ENCODE measurements at places on chromosomes 16 and 17.

- no peak for DNase-seq
Observed at GRCh38 chr17:27490391-27490790, 34.1 kb downstream of the KSR1 start.

DNA sequence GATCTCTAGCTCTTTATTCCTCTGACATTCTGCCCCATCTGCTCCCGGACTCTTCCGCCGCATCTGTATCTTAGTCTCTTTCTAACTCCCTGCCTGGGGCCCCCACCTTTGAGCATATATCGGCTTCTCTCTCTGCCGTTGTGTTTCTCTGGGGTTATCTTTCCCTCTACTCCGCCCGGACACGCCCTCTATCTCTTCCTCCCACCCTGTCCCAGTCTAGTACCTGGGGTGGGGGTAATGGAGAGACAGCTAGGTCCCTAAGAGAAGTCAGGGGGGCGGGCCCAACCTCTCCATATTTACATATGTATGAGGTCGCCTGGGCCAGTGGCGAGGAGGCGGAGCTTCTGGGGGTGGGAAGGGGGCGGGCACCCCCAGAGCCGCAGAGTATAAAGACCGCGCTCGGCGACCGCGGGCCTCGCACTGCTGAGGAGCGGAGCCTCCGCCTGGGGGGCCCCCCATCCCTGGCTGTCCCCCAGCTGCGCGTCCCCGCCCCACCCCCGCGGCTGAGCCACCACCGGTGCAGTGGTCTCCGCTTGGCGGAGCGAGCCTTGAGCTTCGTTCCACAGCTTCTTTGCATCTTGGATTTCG is at the start of gene ATP1B2:
Gene ATP1B2, plus strand, starts transcription at position 418 of the 588 bp plus-strand sequence. CDS start 593 bp downstream, outside the sequence.
- peak; percentile 8 for DNase-seq

DNA sequence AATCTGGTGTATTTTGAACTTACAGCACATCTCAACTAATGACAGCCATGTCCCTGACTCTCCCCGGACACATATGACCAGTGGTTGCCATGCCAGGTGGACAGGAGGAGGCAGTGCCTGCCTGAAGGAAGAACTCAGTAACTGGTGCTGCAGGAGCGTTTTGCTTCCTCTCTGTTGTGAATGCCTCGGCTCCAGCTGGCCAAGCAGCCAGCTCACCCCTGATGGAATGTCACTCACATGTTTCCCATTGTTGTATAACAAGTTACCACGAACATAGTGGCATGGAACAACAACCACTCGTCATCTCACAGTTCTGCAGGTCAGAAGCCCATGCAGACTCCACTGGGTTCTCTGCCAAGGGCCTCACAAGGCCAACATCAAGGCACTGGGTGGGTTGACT is 20.1 kb upstream of the IRF8 start:
- DNase-seq = peak; percentile 55

- no peak for DNase-seq
Observed at GRCh38 chr17:19313746-19314651, 48.5 kb downstream of the B9D1 start.

DNA sequence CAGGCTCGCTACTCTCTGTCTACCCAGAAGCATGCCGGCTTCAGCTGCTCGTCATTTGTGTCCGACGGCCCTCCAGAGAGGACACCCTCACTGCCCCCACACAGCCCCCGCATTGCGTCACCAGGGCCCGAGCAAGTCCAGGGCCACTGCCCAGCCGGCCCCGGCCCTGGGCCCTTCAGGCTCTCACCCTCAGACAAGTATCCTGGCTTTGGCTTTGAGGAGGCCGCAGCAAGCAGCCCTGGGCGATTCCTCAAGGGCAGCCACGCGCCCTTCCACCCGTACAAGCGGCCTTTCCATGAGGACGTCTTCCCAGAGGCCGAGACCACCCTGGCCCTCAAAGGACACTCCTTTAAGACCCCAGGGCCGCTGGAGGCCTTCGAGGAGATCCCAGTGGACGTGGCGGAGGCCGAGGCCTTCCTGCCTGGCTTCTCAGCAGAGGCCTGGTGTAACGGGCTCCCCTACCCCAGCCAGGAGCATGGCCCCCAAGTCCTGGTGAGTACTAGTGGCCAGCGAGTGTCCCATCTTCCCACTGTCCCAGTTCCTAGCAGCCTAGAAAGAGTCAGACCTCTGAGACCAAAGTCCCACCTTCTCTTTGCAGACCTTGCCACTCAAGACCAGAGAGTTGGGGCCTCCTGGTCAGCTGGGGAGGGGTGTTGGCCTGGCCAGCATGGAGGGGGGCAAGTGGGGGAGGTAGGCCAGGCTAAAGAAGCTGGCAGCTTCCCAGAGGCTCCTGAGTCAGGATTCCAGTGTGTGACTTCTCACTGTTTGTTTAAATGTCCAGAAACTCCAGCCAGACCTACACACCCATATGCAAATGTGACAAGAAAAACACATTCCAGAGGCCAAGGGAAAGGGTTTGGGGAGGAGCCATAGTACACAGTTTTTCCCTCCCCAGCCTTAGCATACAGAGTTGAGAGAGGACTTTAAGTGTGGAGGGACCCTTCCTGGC is 18.6 kb downstream of the FOXN1 start:
- DNase-seq = peak; percentile 82

GRCh38 chr17:82231562-82232321 is 2.9 kb downstream of the SLC16A3 start:
- DNase-seq = no peak

GRCh38 chr17:1096215-1096614 is 83.6 kb downstream of the ABR start:
- no peak for DNase-seq

GRCh38 chr17:76248013-76248782 is 7.9 kb upstream of the RNF157 start:
- no peak for DNase-seq

GRCh38 chr16:86910161-86910769 is 331.9 kb downstream of the FOXL1 start:
- no peak for DNase-seq

DNA sequence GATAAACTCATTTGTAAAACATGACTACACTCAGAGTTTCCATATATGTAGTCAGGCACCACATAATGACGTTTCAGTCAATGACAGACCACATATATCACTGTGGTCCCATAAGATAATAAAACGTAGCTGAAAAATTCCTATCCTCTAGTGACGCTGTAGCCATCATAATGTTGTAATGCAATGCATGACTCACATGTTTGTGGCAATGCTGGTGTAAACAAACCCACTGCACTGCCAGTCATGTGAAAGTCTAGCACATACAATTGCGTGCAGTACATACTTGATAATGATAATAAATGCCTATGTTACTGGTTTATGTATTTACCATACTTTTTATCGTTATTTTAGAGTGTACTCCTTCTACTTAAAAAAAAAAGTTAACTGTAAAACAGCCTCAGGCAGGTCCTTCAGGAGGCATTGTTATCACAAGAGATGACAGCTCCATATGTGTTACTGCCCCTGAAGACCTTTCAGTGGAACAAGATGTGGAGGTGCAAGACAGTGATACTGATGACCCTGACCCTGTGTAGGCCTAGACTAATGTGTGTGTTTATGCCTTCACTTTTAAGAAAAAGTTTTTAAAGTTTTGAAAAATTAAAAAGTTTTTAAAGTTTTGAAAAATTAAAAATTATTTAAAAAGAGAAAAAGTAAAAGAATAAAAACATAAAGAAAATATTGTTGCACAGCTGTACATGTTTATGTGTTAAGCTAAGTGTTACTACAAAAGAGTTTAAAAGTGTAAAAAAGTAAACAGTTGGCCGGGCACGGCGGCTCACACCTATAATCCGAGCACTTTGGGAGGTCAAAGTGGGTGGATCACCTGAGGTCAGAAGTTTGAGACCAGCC is 9.0 kb downstream of the STAT5B start:
- DNase-seq = peak; percentile 31

GRCh38 chr16:86337138-86337537 is 173.2 kb upstream of the FOXF1 start:
- DNase-seq = no peak

DNA sequence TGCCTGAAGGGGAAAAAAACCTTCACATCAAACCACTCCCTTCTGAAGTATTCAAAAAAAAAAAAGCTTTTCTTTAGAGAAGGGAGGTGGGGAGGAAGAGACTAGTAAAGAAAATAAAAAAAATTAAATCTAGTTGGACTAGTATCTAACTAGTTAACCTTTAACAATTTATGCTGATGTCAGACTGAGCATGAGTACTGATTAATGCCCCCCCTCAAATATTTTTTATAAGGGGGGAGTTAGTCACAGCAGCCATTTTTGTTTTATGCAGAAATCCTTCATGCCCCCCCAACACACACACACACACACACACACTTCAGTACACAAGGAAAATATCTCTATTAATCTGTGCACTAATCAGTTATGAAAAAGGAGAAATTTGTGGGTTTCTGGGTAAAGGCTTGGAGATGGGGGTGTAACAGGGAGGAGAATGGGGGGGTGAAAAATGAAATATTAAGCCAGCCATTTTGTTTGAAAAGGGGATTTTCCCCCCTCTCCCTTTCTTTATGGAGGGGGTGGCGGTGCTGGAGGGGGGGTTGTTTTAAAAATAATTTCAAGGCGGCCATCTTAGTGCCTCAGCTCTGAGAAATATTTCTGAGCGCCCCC is 4.7 kb upstream of the CHD3 start:
- DNase-seq = no peak

- DNase-seq = no peak
Observed at GRCh38 chr17:63358956-63359355, 87.2 kb downstream of the CYB561 start.

- peak; percentile 79 for DNase-seq
Observed at GRCh38 chr16:27286451-27286850, 17.9 kb upstream of the NSMCE1 start.

GRCh38 chr17:76659928-76660655 is 16.5 kb upstream of the ST6GALNAC1 start:
- DNase-seq = peak; percentile 36

- DNase-seq = no peak
Observed at GRCh38 chr16:82152196-82152595, 17.8 kb downstream of the MPHOSPH6 start.

DNA sequence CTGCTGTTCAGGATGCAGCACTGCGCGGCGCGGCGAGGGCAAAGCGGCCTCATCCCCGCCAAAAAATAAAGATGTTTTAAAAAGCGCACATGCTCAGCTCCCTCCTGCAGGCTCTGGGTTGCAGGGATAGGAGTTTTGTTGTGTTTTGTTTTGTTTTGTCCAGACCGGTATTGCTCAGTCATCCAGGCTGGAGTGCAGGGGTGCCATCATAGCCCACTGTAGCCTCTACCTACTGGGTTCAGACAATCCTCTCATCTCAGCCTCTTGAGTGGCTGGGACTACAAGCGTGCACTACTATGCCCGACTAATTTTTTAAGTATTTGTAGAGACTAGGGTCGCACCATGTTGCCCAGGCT is 636 bp downstream of the WWOX start:
- DNase-seq = no peak

DNA sequence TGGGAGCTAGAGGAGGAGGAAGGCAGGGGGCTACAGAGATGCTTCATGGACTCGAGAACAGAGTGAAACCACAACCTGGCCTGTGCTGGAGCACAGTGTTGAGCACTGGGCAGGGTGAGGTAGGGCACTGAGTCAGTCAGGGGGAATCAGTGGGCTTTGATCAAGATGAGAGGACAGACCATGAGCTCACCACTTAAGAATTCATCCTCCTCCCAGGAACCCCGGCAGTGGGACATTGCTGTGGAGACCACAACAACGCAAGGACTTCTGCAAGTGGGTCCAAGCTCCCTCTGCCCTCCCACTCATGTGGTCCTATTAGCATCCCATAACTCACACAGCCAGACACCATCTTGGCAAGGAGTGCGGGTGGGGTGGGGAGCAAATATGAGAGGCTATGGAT is 1.7 kb upstream of the CES5A start:
- DNase-seq = peak; percentile 13

Data from MG63 (cell line).